NCI-H446 (cell line): ENCODE measurements at places on chromosomes 13 and 19.

- DNase-seq: no peak
Measured at GRCh38 chr13:110371550-110372465, 64.7 kb downstream of the COL4A2 start.

DNA sequence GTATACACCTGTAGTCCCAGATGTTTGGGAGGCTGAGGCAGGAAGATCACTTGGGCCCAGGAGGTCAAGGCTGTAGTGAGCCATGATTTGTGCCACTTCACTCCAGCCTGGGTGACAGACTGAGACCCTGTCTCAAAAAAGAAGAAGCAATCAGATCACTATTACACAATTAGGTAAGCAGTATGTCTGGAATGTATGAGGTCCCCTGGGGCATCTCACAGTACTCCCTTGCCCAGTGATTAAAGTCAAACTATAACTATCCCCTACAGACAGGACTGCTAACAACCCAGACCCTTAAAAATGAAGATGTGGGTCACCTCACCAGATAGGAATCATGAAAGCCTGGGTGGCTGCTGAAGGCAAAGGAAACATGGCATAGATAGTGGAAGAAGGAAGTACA, 9.4 kb upstream of the PAN3 start:
- DNase-seq: no peak

DNA sequence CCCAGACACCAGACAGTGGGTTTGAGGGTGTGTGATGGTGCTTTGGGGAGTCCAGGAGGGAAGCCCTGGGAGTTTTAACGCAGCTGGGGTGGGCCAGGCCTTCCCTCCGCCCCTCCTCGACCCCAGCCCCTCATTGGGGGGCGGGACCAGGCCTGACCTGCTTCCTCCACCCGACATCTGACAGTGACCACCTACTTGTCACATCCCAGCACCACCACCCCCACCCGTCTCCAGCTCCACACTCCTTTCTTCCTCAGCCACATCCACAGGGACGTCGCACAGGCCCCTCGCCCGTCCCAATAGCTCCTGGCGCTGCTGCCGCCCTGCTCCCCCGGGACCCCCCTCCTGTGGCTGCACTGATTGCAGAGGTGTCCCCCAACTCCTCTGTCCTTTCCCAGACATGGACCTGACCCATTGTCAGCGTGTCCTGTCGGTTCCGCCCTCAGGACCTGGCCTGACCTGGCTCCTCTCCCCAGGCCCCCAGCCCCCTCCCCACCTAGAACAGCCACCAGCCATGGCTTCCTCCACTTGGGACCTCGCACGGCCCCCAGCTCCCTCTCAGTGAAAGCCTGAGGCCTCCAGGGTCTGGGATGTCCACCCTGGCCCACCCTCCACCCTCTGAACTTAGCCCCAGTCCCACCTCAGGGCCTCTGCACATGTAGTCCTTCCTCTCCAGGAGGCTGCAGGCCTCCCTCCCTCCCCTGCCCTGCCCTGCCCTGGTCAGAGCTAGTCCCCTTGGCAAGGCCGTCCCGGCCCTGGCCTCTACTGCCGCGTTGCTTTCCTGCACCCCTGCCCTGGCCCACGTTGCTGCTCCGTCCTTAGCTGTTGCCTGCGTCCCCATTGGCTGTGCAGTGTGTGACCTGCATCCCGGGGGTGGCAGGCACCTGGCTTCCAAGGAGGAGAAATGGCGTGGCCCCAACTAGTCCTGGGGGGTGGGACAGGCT, 30.4 kb downstream of the COMP start:
- DNase-seq: no peak

DNA sequence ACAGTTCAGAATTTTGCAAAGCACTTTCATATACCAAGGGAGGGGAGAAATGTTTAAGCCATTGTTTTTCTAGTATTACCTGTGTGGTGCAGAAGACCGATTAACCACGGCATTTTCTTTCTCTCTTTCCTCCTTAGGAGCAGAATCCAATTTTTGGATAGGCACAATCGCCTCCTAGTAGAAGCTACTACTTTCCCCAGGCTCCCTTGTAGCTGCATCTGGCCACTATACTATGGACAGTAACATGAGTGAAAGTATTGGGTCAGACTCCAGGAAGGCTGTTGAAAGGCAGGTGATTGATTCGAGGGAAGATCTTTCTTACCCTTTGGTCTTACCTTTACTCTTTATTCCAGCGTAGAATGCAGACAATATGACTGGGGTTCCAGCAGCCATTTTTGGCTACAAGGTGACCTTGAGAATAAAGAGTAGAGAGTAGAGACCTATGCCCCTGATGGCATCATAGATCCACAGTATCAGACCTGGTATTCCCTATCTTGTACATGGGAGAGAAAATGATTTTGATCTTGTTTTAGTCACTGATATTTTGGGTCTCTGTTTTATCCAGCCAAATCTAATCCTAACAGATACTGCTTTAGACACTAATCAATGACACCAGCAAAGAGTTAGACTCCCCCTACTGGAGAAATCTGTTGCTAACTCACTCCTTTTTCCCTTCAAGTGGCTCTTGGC, 77.0 kb downstream of the LRRC63 start:
- DNase-seq: no peak

DNA sequence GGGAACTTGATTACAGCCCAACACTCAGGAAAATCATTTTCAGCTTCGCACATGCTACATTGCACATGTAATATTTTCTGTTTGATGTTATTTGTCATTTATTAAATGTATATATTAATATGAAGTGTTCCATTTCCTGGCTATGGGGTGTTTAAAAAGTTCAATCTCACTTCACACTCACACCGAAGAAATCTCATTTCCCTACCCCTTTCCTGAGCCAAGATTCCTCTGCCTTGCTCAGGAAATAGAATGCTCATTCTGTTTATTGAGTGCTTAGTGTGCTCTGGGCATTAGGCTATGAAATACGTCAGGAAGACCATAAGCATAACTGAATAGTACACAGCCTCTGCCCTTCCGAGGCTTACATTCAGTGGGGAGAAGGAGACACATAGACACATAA, 331.9 kb upstream of the TSHZ3 start:
- no peak for DNase-seq

DNA sequence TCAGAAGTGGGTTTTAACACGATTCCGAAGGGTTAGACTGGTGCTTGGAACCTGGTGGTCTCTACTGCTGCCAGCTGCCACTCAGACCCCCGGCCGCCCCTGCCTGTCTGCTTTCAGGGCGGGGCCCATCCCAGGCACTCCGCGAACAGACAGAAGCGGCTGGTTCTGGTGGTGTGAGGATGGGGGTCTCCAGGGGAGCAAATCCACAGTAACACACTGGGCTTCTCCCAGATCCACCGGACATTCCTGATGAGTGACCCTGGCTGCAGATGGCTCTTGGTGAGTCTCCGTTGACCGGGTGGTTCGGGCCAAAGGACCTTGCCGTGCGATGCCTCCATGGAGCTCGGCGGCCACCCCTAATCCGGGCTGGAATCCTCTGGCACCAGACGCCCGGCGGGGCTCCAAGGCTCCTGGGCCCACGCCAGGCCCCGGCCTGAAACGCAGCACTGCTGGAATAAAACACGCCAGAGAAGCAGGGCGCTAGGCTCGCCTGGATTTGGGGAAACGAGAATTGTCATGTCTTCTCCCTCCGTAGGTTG, 2.1 kb upstream of the PTBP1 start:
- DNase-seq: no peak

DNA sequence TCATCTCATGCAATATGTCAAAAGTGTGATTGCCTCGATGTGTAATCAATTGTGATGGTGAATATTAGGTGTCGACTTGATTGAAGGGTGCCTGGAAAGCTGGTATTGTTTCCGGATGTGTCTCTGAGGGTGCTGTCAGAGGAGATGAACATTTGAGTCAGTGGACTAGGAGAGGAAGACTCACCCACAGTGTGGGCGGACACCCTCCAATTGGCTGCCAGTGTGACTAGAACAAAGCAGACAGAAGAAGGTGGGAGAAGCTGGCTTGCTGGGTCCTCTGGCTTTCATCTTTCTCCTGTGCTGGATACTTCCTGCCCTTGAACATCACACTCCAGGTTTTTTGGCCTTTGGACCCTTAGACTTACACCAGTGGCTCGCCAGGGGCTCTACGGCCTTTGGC, 15.5 kb upstream of the CABP5 start:
- no peak for DNase-seq

GRCh38 chr13:31000889-31001288, 68.4 kb downstream of the TEX26 start:
- no peak for DNase-seq

- DNase-seq: peak; percentile 61
Measured at GRCh38 chr13:40484974-40485373, 181.5 kb downstream of the FOXO1 start.

- no peak for DNase-seq
Measured at GRCh38 chr13:86569119-86569518, 769.9 kb upstream of the SLITRK6 start.

DNA sequence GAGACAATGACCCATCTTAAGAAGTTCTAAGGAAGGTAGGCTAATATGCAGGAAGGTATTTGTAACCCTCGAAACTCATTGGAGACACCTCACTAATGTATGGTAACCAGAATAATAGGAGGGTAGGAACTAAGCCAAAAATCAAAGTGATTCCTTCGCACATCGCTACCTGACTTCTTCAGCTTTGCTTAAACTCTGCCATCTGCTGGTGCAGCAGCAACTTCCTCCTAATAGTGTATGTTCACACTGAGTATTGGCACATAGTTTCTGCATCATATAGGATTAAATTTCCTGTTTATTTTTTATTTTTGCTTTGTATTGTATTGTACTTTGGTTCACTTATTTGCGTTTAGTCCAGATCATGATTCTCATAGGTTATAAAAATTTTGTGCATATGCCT, 676.2 kb downstream of the GPC5 start:
- DNase-seq: peak; percentile 6
